ENCODE measurements at places on chromosomes 2 and 18.
A peak's percentile ranks its signal among the peaks of the same experiment; 100 is the strongest.

DNA sequence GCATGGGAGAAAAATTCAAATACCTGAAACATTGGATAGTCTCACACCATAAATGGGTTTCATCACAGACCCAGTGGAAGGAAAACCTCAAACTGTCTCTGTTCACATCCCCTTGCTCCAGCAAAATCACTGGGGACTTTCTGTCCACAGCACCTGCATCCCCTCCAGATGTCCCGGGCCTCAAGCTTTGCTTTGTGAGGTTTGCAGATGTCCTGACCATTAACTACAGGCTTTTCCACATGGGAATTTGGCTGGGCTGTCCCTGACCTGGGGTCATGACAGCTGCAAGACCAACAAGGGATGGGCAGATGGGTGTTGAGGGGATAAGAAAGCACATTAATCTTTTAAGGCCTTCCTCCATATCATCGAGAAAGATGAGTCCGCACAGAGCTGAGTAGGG, 427.9 kb downstream of the TXNL1 start:
- DNase-seq = no peak

GRCh38 chr2:201774546-201774945, 6.2 kb downstream of the ALS2 start:
- DNase-seq = no peak

DNA sequence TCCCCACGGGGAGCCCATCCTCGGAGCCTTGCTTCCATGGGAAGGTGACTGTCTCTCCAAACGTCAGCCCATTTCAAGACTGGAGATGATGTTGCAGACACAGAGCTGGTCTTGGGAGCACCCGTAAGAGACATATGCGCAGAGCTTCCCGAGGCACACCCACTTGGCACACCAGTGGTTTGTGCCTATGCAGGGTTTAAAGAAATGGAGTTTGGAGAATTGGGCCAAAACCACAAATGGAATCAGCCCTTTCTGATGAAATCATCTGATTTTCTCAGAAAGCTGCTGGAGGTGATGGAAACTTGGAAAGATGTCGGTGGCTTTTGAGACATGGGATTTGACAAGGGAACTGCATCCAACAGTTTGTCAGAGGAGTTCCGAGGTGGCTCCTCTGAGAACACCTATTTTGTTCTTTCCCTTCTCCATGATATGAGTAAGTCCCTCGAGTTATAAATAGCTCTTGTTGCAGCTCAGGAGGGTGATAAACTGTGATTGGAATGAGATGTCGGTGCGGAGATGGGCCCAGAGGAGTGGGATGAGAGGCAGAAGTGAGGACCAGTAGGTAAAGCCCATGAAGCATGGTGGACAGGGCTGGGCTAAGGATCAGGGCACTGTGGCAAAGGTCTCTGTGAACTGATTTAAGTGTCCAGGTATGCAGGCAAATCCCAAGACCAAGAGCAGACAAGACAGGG, 225.7 kb downstream of the ACKR3 start:
- DNase-seq = no peak

- DNase-seq = no peak
Measured at GRCh38 chr2:238291550-238292281, 3.3 kb upstream of the PER2 start.

DNA sequence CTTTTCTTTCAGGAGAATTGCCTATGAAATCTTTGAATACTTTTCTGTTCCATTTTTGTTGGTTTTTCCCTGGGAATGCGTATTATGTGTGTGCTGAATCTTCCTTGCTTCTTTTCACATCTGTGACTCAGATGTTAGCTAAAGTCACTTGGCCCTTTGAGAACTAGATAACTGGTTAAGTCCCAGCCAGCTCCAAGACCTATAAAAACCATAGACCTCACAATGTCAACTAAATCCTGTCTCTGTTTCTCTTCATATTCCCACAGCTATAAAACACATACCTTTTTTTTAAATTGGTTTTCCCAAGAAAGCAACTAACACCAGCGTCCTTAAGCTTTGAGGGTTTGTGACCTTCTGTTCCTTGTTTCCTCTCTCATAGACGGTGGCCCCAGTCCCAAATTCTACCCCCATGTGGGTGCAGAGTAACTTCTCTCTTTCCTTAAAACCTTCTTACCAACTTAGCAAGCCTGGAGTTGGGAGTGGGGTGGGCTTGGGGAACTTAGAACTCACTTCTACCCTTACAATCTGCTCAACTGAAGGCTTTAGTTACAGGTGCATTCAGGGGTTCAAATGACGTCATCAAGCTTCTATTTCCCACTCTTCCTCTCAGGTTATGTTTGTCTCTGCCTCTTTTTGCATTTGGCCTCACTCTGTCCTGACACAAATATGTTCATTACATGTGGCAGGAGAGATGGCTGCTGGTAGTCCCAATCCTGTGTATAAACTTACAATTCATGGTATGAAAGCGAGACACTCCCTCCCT, 58.1 kb upstream of the TGIF1 start:
- DNase-seq = no peak

DNA sequence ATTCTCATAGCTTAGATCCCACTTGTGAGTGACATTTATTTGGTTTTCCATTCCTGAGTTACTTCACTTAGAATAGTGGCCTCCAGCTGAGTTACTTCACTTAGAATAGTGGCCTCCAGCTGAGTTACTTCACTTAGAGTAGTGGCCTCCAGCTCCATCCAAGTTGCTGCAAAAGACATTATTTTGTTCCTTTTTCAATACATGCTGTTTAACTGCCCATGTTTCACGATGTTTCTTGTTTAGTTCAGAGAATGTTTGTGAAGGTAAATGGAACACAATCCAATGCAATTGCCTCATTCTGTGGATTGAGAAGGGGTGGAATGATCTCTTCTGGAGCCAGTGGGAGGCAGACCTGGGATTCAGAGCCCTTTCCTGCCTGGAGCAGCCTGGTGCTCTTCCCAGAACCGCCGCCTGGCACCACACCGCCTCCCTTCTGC, 273.5 kb upstream of the ATP5MC3 start:
- no peak for DNase-seq

- no peak for DNase-seq
Measured at GRCh38 chr18:10124967-10125366, 211.2 kb downstream of the VAPA start.

DNA sequence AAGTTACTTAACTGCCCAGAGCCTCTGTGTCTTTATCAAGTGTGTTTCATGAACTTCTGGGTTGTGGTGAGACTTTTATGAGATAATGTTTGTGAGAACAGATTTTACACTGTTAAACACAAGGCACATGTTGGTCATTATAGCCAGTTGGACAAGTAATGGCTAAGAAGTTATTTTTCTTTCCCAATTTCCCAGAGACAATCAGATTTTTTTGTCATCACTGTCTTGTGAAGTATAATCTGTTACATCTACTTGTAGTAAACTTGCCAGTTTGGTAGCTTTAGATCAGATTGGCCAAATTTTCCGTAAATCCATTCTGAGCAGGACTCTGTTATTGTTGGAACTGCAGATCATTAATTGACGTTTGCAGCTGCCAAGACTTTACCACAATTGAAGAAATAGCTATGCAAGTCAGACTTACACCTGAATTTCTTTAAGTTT, 838.8 kb downstream of the SLC4A3 start:
- no peak for DNase-seq

DNA sequence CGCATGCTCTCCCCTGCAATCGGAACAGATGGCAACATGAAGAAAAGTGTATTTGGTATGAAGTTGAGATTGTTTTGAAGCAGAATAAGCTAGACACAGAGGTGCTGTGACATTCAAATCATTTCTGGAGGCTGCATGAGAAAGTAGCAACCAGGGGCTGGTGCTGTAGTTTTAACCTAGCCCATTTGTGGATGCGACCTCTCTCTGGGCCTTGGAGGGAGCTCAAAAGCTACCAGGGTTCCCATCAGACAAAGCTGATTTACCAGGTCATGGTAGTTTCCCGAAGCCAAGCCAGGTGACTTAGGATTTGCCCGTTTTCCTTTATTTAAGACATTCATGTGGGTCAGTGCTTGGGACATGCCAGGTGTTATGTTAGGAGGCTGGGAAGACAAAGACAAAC, 77.5 kb downstream of the CIB4 start:
- DNase-seq = no peak

DNA sequence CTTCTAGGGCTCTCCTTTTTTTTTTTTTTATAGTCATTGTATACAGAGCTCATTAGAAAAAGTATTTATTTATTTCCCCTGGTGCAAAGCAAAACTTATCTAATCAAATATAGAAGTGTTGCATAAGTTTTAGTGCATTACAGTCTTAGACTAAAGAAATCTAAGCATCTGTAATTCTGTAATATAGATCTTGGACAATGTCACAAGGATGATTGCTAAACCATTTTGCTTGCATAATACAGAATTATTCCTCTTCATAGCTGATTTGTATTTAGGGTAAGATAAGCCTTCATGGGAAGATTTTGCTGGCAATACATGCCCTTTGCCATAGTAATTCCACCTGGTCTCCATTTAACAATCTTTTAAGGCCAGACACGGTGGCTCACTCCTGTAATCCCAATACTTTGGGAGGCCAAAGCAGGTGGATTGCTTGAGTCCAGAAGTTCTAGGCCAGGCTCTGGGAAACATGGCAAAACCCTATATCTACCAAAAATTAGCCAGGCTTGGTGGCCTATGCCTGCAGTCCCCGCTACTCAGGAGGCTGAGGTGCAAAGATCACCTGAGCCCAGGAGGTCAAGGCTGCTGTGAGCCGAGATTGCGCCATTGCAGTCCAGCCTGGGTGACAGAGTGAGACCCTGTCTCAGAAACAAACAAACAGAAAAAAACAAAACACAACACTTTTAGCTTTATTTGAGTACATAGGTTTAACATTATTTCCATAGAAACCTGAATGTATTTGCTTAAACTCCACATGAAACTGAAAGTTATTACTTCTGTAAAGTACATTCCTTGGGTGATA, 2.2 kb upstream of the ACADL start:
- no peak for DNase-seq

- DNase-seq = no peak
Measured at GRCh38 chr2:188601927-188602326, 310.3 kb downstream of the GULP1 start.

GRCh38 chr2:162989507-162989906, 150.9 kb upstream of the KCNH7 start:
- DNase-seq = peak; percentile 17

DNA sequence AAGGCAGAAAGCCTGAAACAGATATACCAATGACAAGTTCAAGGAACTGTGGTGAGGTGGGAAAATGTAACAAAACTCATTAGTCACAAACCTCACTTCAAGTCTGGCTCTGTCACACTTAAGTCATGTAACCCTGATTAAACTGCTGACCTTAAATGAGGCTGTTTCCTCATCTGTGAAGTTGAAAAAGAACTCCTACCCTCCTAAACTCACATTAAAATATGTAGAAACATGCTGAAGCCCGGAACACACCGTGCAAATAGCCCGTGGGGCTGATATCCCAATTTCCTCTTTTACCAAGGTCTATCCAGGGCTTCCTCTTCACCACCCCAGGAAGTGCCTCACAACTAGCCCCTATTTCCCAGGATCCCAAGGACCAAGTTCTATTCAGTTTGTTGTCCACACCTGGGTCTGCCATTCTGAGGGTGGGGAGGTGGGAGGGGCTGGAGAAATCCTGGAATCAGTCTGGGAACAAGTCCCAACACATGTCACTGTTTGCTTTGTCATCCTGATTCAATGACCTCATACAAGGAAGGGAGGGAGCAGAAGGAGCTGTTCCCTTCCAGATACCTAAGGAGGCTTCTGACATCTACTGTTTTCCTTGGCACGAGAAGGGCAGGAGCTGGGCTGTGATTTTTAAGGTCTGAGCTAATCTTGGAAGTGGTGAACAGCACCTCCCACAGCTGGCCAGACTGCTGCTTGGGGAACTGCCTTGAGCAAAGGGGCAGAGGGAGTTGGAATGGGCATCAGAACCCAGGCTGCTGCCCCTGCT, 42.3 kb downstream of the SLC4A1AP start:
- peak; percentile 13 for DNase-seq

DNA sequence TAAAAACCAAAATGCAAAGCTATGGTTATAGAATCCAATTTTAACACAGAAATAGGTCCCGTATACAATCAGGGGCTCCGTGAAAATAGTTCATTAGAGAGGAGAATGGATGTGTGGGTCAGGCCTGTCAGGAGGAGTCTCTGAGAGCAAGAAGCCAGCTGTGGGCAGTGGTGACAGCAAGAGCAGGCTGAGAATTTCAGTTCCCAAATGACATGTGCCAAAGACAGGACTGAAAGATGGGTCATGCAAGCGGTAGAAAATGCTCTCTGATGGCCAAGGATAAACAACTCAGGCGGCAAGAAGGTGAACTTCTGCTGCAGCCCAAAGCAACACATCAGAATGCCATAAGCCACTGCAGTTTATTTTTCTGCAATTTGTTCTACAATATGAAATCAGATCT, 100.4 kb downstream of the CCDC141 start:
- DNase-seq = no peak

- DNase-seq = peak; percentile 6
Measured at GRCh38 chr2:144372410-144373080, 147.4 kb downstream of the ZEB2 start.

- no peak for DNase-seq
Measured at GRCh38 chr2:224927011-224927410, 115.3 kb downstream of the DOCK10 start.

GRCh38 chr2:134153294-134153880, 100.5 kb upstream of the MGAT5 start:
- DNase-seq = peak; percentile 91

DNA sequence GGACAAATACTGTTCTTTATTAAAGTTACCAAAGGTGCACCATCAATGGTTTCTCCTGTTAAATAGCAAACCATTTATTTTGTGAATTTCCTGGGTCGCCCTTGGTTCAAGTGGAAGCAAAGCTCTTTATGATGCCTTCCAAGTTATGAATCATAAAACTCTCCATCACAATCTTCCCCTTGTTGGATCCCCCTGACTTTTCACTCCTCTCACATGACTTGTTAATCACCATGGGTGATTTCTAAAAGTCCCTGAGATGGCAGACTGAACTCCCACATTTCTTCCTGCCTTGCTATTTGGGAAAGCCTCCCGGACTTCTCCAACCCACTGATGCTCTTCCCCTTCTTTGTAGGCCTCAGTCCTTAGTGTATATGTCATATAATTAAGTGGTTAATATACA, 176.0 kb downstream of the THADA start:
- no peak for DNase-seq

DNA sequence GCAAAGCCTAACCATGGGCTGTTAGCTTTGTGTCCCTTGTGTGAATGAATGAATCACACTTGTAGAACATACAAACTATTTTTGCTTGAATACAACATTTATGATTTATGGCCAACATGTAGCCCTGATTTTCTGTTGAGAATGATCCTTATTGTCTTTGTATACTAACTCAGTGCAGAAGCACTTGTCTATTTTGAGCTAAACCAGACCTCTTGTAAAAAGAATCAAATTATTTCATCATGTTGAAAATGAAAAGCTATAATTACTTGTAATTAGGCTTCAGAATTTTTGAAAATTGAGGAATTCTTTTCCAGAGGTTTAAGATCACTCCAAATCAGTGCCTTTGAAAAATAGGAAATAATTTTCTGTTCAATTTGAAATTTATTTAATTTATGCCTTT, 85.9 kb downstream of the ZNF407 start:
- DNase-seq = no peak

GRCh38 chr2:235780401-235780800, 286.6 kb downstream of the AGAP1 start:
- no peak for DNase-seq

GRCh38 chr2:72932045-72932740, 14.9 kb downstream of the EMX1 start:
- no peak for DNase-seq

GRCh38 chr2:65436824-65437221, 4.4 kb upstream of the SPRED2 start:
- DNase-seq = no peak

GRCh38 chr2:100624536-100624935, 61.7 kb downstream of the PDCL3 start:
- no peak for DNase-seq
